ENCODE measurements at places on chromosomes 2 and 18.

- no peak for DNase-seq
Observed at GRCh38 chr2:128374711-128375413, 56.2 kb upstream of the HS6ST1 start.

DNA sequence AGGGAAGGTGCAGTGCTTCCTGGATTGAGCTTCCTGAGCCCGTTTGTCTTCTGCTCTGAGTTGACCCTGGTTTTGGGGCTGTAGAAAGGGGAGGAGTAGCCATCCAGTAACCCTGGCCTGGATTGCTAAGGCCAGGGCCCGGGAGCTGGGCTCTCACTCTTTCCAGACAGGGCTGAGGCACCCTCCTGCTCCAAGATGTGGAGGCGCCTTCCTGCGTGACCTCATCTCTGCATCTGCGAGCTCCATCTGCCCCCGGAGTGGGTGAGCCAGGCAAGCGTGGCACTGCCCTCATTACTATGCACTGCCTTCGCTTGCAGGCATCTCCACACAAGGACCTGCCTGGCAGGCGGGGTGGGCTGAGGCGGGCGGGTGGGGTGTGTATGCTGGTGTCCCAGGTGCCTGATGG is 58.0 kb downstream of the RAB31 start:
- DNase-seq = peak; percentile 65

DNA sequence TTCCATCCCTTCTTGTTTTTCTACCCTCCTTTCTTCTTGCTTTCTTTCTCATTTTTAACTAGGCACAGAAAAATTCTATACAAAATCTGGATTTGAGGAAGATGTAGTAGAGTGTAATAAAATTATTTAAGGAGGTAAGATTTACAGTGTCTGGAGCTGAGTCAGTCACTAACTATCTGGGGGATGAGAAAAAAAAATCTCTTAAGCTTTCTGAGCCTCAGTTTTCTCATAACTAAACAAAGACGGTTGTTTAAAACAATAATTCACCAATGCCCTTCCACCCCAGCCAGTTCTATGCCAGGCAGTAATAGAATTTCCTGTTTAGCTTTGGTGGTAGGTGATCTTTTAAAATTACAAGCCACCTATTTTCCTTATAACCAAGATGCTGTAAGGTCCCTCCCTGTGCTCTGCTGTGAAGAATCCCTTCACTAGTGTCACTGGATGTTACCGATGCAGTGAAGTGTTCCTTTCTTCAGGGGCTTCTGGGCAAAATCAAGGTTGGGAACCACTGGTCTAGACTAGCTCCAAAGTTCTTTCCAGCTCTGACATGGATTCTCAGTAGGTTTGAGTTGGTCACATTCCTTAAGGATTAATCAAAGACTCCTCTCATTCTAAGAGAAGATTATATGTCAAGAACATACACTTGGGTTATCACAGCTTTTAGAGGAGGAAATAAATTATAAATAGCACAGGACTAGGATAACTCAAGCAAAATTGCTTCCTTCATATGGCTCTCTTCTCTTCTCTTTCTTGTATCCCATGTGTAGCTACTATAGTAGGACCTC is 289.0 kb downstream of the CDH2 start:
- no peak for DNase-seq

- DNase-seq = no peak
Observed at GRCh38 chr2:33680644-33681363, 81.7 kb upstream of the FAM98A start.

Measured in suppressor macrophage treated with lipopolysaccharide for 1 hour (primary cell).